Activated B cell treated with CpG ODN at 0.5 μM for 24 hours (primary cell): ENCODE measurements at places on chromosomes 4 and X.

DNA sequence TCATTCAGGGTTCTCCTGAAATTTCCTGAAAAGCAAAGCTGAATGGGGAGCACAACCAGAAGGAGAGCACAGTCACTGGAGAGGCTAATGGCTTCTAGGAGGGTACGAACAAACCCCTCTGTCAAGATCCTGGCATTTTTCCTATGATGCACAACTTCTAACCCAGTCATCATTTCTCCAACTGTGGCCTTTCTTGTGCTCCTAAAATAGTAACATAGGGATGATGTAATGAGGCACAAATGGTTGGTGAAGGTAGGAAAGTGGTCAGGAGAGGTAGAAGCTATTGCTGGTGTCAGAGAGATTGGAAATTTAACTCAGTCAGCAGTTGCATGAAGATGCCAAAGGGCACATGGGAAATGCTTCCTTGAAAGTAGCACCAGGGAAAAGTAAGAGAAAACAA, 52.7 kb downstream of the SLC10A7 start:
- no peak for DNase-seq

DNA sequence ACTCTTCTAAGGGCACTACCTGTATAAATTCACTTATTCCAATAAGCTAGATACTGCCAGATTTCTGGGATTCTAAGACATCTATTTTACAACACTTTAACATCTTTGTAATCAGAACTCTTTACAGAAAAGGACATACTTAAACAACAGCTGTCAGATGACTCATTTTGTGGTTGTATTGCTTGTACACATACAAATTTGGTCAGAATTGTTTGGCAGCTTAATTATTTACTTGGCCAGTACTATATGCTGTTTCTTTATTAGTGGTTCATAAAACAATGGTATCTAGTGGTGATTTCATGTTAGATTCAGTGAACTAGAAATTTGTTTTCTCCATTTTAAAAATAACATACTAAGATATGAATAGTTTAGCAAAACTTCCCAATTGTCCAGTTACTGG, 27.2 kb downstream of the PALLD start:
- DNase-seq, result no peak

- DNase-seq, result no peak
These were observed 148.3 kb upstream of the ANXA10 start for GRCh38 chr4:167943872-167944505.

- no peak for DNase-seq
These were observed 153.0 kb downstream of the DCLK2 start for GRCh38 chr4:150231107-150231770.

- DNase-seq, result no peak
These were observed 358.4 kb downstream of the NLGN4X start for GRCh38 chrX:5870238-5870637.

DNA sequence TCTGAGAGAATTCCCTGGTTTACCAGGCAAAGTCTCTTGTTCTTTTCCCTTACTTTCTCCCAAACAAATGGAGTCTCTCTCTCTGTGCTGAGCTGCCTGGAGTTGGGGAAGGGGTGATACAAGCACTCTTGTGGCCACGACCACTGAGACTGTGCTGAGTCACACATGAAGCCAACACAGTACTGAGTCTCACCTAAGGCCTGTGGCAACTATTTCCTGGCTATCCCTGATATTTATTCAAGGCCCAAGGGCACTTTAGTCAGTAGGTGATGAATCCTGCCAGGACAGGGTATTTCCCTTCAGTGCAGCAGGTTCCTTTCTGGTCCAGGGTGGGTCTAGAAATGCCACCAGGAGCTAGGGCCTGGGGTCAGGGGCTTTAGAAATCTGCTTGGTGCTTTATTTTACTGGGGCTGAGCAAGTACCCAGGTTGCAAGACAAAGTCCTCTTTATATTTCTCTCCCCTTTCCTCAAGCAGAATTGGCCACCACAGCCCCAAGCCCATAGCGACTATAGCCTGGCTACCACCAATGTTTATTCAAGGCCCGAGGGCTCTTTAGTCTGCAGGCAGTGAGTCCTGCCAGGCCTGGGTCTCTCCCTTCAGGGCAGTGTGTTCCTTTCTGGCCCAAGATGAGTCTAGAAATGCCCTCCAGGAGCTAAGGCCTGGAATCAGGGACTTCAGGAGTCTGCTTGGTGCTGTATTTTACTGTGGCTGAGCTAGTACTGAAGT, 10.5 kb downstream of the ARL13A start:
- DNase-seq, result no peak

- no peak for DNase-seq
These were observed 86.8 kb downstream of the SH2D1A start for GRCh38 chrX:124433186-124433585.

GRCh38 chr4:89171176-89171805, 60.0 kb downstream of the TIGD2 start:
- no peak for DNase-seq

DNA sequence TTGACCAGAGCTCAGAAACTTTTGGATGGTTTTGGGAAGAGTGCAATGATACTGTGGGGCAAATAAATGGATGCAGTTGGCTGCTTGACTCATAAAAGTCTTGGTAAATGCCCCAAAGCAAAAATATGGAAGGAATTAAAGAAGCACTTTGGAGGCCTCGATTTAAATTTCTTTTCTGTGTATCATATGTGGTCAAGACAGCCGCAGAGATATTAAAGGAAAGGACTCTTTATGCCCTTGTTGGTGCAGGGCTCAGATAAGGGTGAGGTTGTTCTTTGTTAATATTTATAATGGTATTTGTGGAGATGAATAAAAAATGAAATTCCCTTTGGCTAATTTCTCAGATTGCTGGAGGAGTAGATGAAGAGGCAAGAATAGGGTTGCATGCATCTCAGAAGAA, 90.2 kb downstream of the NHS start:
- DNase-seq, result no peak

- DNase-seq, result no peak
These were observed 47.4 kb downstream of the HAUS3 start for GRCh38 chr4:2194496-2194895.

- no peak for DNase-seq
These were observed 9.9 kb upstream of the GABRE start for GRCh38 chrX:151984328-151984727.

- DNase-seq, result no peak
These were observed 49.5 kb downstream of the RGS12 start for GRCh38 chr4:3342182-3342854.

DNA sequence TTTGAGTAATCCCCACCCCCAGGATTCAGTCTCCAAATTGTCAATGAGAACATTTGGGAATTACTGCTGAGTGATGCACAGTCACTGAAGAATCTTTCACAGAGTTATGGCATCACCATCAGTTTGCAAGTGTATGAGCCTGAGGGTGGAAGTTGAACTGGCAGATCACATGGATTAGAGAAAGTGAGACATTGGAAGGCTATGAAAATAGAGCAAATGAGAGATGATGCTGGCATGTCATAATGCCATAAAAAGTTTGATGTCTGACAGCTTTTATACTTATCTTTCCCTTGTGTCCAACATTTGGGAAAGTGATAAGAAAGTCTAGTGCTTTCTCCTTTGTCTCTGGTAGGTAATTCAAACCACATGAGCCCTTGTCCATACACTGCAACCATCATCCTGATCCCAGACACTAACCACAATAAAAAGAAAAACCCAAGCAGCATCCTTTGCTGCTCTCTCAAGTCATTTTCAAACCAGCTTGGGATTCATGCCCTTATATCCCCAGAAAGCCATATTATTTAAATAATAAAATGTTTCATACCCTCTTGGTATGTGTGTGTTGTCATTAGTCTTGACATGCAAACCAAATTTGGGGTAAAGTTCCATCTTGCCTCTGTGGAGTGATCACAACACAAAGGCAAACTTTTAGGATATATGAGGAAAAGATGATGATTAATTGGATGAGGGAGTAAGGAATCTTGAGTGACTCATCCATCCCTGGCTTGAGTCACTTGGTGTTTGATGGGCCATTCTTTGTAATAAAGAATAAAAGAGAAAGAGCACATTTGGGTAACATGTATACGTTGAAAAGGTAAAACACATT, 438.9 kb downstream of the GRXCR1 start:
- no peak for DNase-seq

GRCh38 chr4:2041239-2042130, 17.6 kb upstream of the NAT8L start:
- DNase-seq, result peak; percentile 80

GRCh38 chr4:39357002-39357401, 9.2 kb downstream of the RFC1 start:
- DNase-seq, result no peak

DNA sequence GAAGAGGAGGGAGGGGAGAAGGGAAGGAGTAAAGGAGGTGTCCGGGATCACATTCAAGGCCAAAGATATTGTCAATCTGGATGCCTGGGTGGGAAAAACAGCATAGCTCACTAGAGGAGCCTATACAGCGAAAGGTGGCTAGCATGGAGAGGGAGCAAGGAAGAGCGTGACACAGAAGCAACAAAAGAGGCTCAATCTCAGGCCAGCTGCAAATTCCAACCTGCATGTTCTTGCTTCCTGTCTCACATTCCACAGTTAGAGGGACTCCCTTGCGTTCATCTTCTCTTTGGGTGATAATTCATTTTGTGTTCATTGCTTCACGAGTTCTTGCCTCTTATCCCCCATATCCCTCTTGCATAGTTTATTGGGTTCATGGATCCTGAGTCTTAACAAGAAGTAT, 3.0 kb upstream of the CLNK start:
- no peak for DNase-seq

- no peak for DNase-seq
These were observed 476.2 kb downstream of the PPARGC1A start for GRCh38 chr4:23413631-23414030.

DNA sequence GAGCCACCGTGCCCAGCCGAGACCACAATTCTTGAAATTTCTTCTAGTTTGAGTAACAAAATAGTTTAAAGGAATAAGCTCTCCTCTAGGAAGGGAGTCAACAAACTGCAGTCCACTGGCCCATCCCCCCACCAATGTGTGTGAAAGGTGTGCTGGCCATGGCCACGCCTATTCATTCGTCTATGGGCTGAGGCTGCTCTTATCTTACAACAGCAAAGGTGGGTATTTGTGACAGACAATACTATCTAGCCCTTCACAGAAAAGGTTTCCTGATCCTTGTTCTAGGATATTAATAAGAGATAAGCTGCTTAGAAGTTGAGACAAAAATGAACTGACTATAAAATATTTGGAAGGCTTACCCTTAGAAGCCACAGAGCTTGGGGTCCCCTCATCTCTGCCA, 41.2 kb downstream of the BEND2 start:
- no peak for DNase-seq

DNA sequence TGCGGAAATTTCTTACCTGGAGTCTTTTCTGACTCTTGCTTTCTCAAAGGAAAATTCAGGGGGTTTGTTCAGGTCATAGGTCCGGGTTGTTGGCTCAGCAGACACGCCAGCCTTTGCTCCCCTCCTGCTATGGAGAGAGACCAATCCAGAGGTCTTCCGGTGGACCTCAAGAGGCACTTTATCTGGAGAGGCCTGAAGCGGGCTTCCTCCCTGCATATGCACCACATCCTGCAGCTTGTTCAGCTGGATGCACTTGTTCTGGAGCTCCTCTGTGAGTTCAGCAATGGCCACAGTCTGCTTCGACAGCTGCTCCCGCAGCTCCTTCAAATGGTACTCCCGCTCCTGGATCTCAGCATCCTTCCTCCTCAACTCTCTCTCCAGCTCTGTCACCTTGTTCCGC, 10.5 kb downstream of the PRKG2 start:
- no peak for DNase-seq

GRCh38 chr4:17757621-17758020, 23.8 kb downstream of the FAM184B start:
- no peak for DNase-seq

GRCh38 chrX:103538728-103539127, 19.4 kb upstream of the RAB40A start:
- no peak for DNase-seq

DNA sequence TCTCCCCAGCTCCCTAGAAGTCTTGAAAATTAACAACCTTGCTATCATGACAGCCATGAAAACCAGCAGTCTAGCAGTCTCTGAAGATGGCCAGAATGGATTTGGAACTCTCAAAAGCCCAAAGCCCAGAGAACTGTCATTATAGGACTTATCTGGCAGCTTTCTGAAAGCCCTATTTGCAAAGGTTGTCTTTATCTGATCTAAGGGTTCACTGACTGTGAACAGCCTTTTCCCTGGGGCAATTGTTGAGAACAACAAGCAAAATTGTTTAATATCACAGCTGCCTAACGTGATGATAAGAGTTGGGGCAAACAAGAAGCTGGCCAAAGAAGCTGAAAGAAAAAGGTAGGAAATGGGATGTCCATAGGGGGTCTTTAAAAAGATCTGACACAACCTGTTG, 20.9 kb upstream of the KLHL8 start:
- no peak for DNase-seq

- DNase-seq, result no peak
These were observed at the start of gene MAOA for GRCh38 chrX:43656005-43656494. TSS of gene MAOA (plus strand) at chrX:43656299. CDS start at chrX:43656342, 43 bp downstream.

GRCh38 chr4:145670422-145670821, 9.5 kb upstream of the C4orf51 start:
- no peak for DNase-seq
